ENCODE measurements at places on chromosomes 7 and 10. TPM values are rescaled to one million over a fixed set of nuclear protein-coding genes. Genes with fewer than 3 reads are reported as not detected.

Gene ARHGAP21
- 12.7 TPM for polyA plus RNA-seq

DNA sequence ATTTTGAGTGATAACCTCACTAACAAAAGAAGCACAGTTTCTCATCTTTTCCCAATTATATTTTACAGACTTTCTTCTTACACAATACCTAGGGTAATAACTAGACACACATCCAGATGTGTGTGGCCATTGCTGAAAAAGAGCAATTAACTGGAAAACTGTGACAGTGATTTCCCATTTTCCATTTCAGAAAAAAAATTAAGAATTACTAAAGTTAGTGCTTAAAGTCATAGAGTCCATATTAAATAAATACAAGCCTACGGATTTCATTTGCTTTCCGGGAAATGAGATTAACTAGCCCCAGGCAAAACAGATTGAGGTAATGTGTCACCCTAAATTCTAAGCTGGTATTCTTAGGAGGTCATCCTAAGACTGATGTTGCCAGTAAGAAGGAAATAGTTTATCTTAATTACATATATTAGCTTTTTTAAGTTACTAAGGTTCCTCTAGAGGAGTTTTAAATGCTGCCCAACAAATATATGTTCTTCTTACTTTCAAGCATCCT is 10.2 kb upstream of the MACC1 start:
- H3K36me3 ChIP-seq, result no peaks in the 10 kb centered on the region
- no peaks in the 10 kb centered on the region for H3K27me3 ChIP-seq
- DNase-seq, result no peak
- H3K4me3 ChIP-seq, result no peak overlapping the region
- no peaks in the 10 kb centered on the region for H3K4me1 ChIP-seq
- H3K27ac ChIP-seq, result no peak overlapping the region

Gene ANKRD2
- 10.0 TPM for polyA plus RNA-seq

Gene ZNF485
- polyA plus RNA-seq, result 1.8 TPM

- no peaks in the 10 kb centered on the region for H3K4me1 ChIP-seq
- H3K36me3 ChIP-seq, result no peaks in the 10 kb centered on the region
- no peaks in the 10 kb centered on the region for H3K27me3 ChIP-seq
Observed at GRCh38 chr10:26048756-26049155, 114.7 kb downstream of the MYO3A start.

- H3K27ac ChIP-seq, result no peak overlapping the region
- H3K4me1 ChIP-seq, result peaks cover 2% of the 10 kb centered on the region
- H3K4me3 ChIP-seq, result no peak overlapping the region
- H3K36me3 ChIP-seq, result no peaks in the 10 kb centered on the region
- no peak for DNase-seq
- H3K27me3 ChIP-seq, result no peaks in the 10 kb centered on the region
Observed at GRCh38 chr7:28592861-28593260, 180.5 kb downstream of the CREB5 start.

- H3K27ac ChIP-seq, result no peak overlapping the region
- no peak overlapping the region for H3K4me3 ChIP-seq
- no peak for DNase-seq
Observed at GRCh38 chr7:35604595-35604994, 90.3 kb downstream of the HERPUD2 start.

DNA sequence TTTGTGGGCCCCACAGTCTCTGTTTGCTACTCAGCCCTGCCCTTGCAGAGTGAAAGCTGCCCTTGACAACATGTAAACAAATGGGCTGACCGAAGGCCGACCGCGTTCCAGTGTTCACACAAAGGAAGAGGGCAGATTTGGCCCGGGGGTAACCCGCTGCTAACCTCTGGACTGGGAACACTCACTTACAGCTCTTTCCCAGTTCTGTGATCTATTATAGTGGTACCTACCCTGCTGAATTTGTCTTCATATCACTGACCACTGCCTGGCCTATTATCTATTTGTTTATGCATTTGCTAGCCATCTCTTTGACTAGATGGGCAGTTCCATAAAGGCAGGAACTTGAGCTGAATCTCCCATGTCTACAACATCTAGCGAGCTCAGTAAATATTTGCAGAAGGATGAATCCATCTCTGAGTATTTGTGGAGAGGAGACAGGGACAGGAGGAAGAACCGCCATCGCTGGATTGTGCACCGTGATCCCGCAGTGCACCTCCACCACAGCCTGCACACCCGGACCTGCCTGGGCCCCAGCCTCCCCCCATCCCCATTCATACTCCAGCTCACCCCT is 15.2 kb downstream of the SLC29A3 start:
- peaks cover 30% of the 10 kb centered on the region for H3K4me1 ChIP-seq
- H3K36me3 ChIP-seq, result no peaks in the 10 kb centered on the region
- no peak overlapping the region for H3K4me3 ChIP-seq
- no peak overlapping the region for H3K27ac ChIP-seq
- H3K27me3 ChIP-seq, result no peaks in the 10 kb centered on the region

Gene LLCFC1
- polyA plus RNA-seq, result not detected

Gene C10orf53
- polyA plus RNA-seq, result not detected

GRCh38 chr10:70190581-70190980 is 20.3 kb upstream of the SAR1A start:
- no peak overlapping the region for H3K27ac ChIP-seq
- H3K36me3 ChIP-seq, result no peaks in the 10 kb centered on the region
- no peaks in the 10 kb centered on the region for H3K27me3 ChIP-seq
- DNase-seq, result no peak
- no peak overlapping the region for H3K4me3 ChIP-seq

DNA sequence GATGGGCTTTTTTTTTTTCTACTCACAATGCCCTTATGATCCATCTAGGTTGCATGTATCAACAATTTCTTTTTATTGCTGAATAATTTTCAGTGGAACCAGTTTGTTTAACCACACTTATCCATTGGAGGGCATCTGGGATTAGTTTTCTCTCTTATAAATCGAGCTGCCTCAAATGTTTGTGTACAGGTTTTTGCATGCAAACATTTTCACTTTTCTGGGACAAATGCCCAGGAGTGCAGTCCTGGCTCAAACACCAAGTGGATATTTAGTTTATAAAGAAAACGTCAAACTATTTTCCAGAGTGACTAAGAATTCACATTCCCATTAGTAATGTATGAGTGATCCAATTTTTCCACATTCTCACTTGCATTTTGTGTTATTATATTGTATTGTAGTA is 313.4 kb downstream of the CXCL12 start:
- DNase-seq, result no peak
- H3K36me3 ChIP-seq, result no peaks in the 10 kb centered on the region
- no peak overlapping the region for H3K4me3 ChIP-seq
- H3K4me1 ChIP-seq, result no peaks in the 10 kb centered on the region
- no peak overlapping the region for H3K27ac ChIP-seq

Gene PAPOLB
- polyA plus RNA-seq, result not detected

Gene EDRF1
- 11.4 TPM for polyA plus RNA-seq

GRCh38 chr7:7321681-7322080 is 139.3 kb downstream of the C1GALT1 start:
- no peaks in the 10 kb centered on the region for H3K36me3 ChIP-seq
- H3K27ac ChIP-seq, result peak overlapping the region; percentile 36
- no peaks in the 10 kb centered on the region for H3K4me1 ChIP-seq
- no peaks in the 10 kb centered on the region for H3K27me3 ChIP-seq
- DNase-seq, result peak; percentile 60
- no peak overlapping the region for H3K4me3 ChIP-seq

- H3K4me3 ChIP-seq, result no peak within 1 kb of the TSS
- H3K27ac ChIP-seq, result no peak within 1 kb of the TSS
- no peaks in the 10 kb centered on the region for H3K27me3 ChIP-seq
- no peaks in the 10 kb centered on the region for H3K36me3 ChIP-seq
Observed at GRCh38 chr7:99928994-99929729, at the start of gene GJC3. GJC3 (minus strand) TSS chr7:99929620; CDS start chr7:99929620, 0 bp downstream.

DNA sequence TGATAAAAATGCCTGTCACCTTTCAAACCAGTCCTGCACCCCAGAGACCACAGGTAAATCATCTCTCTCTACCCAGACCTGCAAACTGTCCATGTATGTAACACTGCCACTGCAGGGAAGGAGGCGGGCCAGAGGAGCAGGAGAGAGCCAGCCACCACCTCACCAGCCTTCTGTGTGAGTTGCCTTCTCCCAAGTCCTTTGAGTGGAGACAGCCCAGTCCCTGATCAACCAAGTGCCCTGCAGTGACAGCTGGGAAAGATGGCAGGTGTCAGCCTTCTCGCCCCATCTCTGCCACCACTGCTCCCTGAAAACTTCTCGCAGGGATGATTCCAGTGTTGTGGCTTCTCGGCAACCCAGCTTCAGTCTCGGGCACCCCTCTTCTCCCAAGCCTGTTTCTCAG is 42.4 kb downstream of the MTURN start:
- no peak overlapping the region for H3K27ac ChIP-seq
- no peaks in the 10 kb centered on the region for H3K27me3 ChIP-seq
- no peak overlapping the region for H3K4me3 ChIP-seq

Gene AGR3
- 1.7 TPM for polyA plus RNA-seq

GRCh38 chr7:76122516-76123239 is 74.8 kb downstream of the MDH2 start:
- no peaks in the 10 kb centered on the region for H3K4me1 ChIP-seq
- no peaks in the 10 kb centered on the region for H3K27me3 ChIP-seq
- H3K4me3 ChIP-seq, result no peak overlapping the region

GRCh38 chr10:133453516-133454203 is at the start of gene SCART1:
SCART1 (plus strand) TSS chr10:133453945; CDS start chr10:133453998, 53 bp downstream.
- H3K27me3 ChIP-seq, result no peaks in the 10 kb centered on the region
- H3K4me1 ChIP-seq, result no peaks in the 10 kb centered on the region
- H3K27ac ChIP-seq, result no peak within 1 kb of the TSS
- H3K36me3 ChIP-seq, result no peaks in the 10 kb centered on the region
- DNase-seq, result no peak

DNA sequence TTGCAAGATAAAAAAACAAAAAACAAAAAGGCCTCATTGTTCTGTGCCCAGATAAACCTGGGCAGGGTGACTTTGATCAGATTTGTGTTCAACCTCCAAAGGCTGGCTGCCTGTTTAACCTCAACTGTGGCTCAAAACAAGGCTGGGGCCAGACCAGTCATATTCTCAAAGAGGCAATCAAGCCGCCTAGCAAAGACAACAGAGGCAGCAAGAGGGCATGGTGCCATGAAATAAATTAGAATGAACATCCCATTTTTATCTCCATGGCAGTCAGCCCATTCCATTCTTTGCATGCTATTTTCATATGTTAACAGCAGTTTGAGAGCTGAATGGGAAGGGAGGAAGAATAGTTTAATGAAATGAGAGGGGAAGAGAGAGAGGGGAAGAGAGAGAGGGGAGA is 1150.3 kb downstream of the TYW1 start:
- H3K27ac ChIP-seq, result no peak overlapping the region
- no peak overlapping the region for H3K4me3 ChIP-seq
- H3K27me3 ChIP-seq, result no peaks in the 10 kb centered on the region
- H3K4me1 ChIP-seq, result no peaks in the 10 kb centered on the region
- no peak for DNase-seq

GRCh38 chr10:43264344-43264964 is 2.4 kb downstream of the RASGEF1A start:
- H3K4me1 ChIP-seq, result no peaks in the 10 kb centered on the region
- H3K4me3 ChIP-seq, result no peak overlapping the region
- H3K27me3 ChIP-seq, result peaks cover 19% of the 10 kb centered on the region
- no peak overlapping the region for H3K27ac ChIP-seq
- no peak for DNase-seq

GRCh38 chr10:81068460-81068859 is 530.8 kb downstream of the SH2D4B start:
- H3K4me1 ChIP-seq, result no peaks in the 10 kb centered on the region
- H3K36me3 ChIP-seq, result no peaks in the 10 kb centered on the region
- H3K4me3 ChIP-seq, result no peak overlapping the region
- no peak for DNase-seq

GRCh38 chr7:88140947-88141346 is 78.9 kb downstream of the SRI start:
- H3K36me3 ChIP-seq, result no peaks in the 10 kb centered on the region
- no peak overlapping the region for H3K4me3 ChIP-seq
- peak; percentile 91 for DNase-seq
- peak overlapping the region; percentile 81 for H3K27ac ChIP-seq
- H3K27me3 ChIP-seq, result no peaks in the 10 kb centered on the region

Gene MCU
- 18.6 TPM for polyA plus RNA-seq
